Cardiac septum (tissue), 1 donor: ENCODE measurements at places on chromosomes 13 and 19. TPM values are rescaled to one million over a fixed set of nuclear protein-coding genes. Genes with fewer than 3 reads are reported as not detected.

DNA sequence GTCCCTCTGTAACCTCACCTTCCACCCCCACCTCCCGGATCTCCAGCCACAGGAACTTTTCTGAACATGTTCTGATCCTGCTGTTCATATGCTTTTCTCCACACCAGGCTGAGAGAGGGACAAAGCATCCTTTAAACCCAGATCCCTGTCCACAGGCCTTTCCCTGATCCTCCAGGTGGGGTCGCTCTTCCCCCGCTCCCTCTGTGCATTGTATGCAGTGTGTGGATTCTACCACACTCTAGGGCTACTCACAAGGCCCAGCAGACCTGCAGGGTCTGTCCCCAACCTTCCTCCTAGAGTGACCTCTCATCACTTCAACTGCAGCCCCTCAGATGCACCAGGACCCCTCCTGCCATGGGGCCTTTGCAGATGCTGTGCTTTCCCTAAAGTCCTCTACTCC, 1200.6 kb downstream of the UQCRFS1 start:
- no peak for DNase-seq

GRCh38 chr19:38970664-38971532, 4.6 kb downstream of the FBXO17 start:
- no peak for DNase-seq

DNA sequence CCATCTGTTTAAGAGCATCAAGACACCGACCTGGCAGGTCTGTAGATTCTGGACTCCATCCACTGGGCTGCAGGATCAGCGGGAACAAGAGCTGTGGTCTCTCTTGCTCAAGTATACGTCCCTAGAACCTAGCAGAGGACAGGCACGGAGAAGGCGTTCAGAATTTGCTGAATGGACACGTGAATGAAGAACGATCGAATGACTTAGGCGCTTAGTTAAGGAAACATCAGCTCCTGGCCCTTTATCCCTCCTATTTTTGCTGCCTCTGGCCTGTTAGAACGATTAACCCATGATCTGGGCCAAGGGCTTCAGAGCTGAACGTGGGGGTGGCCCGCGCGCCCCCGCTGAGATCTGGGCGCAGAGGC, 953 bp downstream of the DZIP1 start:
- no peak for DNase-seq

DNA sequence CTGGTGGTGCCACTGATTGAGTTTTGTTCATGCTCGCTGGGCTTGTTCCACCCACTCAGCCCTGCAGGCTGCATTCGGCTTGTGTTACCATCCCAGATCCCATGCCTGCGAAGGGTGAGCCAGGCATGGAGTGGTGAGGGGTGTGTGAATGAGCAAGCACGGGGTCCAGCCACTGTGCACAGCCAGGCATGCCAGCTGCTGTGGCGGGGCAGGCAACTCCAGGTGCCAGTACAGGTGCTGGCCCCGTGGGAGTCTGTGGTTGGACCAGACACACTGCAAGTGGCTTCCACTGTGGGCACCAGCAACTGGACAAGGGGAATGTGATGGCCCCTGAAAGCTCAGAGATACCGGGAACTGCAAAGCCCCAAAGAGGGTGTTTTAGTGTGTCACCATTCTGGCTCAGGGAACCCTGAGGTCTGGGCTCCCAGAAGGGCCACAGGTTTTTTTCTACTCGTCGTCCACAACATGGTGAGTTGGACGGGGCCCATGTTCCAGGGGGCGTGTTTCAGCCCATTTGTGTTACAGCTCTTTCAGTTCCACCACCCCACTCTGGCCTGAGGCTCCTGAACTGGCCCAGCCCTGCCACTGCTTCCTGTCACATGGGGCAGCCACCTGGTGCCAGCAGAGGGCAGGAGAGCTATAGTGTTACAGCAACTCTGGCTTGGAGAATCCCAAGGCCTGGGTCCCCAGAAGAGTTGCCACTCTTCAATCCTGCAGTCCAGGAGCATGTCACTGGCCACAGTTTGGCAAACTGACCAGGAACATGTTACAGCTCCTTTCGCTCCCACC, 217.0 kb upstream of the OBI1 start:
- DNase-seq: no peak

DNA sequence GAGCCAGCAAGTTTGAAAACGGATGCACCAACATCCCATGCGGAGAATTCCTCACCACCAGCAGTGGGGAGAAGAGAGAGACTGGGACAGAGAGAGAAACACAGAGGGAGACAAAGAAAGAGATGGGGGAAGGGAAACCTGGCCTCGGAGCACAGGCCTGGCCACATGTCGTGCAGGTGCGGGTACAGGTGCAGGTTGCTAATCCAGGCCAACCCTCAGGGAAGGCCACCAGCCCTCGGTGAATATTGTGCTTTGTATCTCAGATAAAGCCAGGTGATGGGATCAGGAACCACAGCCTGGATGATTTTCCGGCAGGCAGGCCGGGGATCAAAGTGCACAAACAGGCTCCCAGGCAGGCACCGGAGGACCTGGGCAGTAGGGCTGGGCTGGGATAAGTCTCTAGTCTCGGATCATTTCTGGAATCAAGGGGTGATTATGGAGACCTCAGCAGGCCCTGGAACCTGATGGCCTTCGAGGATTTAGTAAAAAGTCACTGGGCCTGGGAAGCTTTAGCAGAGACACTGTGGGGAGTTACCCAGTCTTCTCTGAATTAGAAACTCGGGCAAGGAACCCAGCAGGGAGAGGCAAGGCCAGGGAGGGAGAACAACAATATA, 3.7 kb downstream of the GAS6 start:
- peak; percentile 67 for DNase-seq

DNA sequence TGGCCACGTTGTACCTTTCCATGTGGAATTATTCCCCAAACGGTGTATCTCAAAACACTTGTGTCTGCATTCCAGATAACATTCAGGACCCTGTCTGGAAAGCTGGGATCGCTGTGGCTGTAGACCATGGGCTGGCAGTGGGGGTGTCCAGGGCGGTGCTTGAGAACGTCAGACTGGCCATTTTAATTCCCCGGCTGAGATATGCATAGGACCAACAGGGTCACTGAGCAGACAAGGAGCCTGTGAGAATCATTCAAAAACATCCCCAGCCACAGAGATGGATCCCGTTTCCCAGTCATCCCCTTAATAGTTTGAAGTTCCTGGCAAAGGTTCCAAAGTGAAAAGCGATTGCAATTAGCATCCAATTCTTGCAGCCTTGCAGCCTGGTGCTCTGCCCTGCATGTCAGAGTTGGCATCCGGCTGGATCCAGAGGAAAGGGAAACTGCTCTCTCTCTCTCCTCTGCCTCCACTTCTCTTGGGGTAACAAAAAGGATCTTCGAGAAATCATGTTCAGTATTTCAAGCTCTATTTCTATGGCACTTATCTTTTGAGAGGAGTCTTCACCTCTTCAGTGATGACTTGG, 41.6 kb downstream of the IFT88 start:
- DNase-seq: no peak

GRCh38 chr13:22082437-22083100, 411.7 kb downstream of the FGF9 start:
- DNase-seq: no peak

DNA sequence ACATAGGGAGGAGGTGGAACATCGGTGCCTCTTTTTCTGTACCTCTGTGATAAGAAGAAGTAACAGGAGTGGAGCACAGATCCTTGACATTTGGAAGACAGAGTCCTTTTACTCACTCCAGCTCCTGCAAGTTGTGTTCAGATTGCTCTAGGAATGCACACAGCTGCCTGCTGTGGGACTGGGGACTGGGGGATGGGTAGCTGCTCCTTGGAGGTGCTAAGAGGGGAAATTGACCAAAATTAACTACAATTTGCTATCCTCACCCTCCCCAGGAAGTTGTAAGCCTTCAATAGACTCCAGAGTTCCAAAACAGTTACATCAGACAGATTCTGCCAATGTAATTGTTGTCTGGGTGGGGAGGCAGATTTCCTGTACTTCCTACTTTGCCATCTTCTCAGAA, 317.9 kb downstream of the MTUS2 start:
- DNase-seq: no peak

DNA sequence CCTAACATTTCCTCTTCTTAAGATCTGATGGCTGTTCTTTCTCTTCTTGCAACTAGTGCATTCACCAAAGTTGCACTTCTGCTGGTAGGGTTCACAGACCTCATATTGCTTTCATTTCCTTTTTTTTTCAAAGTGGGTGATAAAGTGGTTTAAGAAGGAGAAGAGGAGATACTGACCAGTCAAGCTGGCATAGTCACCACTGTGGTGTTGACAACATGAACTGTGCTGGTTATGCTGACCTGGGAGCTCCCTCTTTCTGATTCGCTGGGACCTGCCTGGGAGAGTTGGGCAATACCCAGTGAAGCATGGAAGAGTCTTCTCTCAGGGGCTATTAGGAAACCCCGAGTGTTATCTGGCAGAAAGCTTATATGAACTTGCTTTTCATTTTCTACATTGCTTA, 222.9 kb downstream of the SLITRK5 start:
- no peak for DNase-seq

DNA sequence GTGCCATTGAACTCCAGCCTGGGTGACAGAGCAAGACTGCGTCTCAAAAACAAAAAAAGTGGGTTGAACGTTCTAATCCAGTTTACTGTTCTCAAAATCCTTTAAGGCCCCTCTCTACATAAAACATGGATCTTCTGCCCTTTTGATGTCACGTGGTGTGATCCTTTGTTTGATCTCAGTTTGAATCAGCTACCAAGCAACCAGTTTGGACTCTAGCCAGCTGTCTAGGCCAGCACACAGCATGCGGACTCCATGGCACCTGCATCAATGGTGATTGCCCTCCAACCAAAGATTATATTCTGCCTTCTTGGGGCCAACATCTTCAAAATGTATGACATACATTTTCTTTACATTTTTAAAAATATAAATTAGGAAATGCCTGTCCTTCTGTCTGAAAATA, 365.4 kb downstream of the NDFIP2 start:
- DNase-seq: no peak

- no peak for DNase-seq
Observed at GRCh38 chr13:19172647-19173030, 9.0 kb downstream of the TUBA3C start.

DNA sequence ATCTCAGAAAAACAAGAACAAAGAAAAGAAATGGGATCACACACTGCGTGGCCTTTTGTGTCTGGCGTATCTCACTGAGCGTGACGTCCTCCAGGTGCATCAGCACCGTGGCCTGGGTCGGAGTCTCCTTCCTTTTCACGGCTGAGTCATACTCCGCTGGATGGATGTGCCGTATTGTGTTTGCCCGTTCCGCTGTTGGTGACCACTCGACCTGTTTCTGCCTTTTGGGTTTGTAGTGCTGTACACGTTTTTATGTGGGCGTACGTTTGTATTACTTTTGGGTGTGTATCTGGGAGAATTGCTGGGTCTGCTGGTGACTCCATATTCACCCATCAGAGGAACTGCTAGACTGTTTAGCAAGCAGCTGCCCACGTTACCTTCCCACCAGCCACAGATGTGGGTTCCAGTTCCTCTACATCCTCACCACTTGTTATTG, 11.4 kb downstream of the ARID3A start:
- DNase-seq: no peak

GRCh38 chr19:1136621-1137317, 33.0 kb downstream of the GPX4 start:
- no peak for DNase-seq

GRCh38 chr19:3537101-3537437, 1.9 kb upstream of the TEKTIP1 start:
- DNase-seq: no peak

DNA sequence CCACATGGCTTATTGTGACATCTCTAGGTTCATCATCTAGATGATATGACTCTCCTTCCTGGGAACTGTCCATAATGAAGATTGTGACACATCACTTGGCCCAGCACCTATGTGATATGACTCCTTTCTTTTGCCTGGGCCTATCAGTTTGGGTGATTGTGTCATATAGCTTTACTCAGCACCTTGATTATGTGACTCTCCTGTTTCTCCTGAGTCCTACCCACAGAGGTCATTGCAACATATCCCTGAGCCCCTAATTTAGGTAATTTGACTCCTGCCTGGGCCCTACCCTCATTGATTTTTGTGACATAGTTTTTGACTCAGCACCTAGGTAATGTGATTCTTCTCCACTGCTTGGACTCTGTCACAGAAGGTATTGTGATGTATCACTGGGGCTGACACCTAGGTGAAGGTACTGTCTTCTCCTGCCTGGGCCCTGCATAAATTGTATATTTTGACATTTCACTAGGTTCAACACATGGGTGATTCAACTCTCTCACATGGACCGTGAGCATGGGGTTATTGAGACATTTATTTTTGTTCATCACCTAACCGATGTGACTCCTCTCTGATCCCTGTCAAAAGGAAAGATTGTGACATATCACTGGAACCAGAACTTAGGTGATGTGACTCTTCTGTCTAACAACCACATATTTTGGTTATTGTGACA, 26.2 kb upstream of the ZNF254 start:
- no peak for DNase-seq

GRCh38 chr19:1105008-1105872, 1.4 kb downstream of the GPX4 start:
- no peak for DNase-seq

DNA sequence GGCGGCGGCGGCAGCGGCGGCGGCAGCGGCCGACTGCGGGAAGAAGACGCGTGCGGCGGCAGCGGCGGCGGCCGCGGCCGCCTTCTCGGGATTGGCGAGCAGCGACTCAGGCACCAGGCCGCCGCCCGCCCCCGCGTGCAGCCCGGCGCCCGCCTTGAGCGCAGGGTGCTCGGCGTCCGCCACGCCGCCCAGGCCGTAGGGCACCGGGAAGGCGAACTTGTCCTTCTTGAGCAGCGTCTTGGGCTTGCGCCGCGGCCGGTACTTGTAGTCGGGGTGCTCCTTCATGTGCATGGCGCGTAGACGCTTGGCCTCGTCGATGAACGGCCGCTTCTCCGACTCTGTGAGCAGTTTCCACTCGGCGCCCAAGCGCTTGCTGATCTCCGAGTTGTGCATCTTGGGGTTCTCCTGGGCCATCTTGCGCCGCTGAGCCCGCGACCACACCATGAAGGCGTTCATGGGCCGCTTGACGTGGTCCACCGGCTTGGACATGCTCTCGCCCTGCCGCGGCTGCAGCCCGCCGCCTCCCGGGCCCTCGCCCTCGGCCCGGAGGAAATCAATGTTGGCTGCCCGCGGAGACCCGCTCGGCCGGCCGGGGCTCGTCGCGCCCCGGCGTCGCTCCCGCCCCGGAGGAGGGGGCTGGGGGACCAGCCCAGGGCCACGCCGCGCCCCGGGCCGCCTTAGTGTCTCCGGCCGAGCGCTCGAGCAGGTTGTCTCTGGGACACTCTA, 621 bp downstream of the SOX21 start:
- no peak for DNase-seq

- no peak for DNase-seq
Observed at GRCh38 chr19:1655131-1655981, 2.9 kb upstream of the TCF3 start.

Gene HNRNPL
- 136 TPM for total RNA-seq

Gene CFAP97D2
- total RNA-seq: not detected

Gene SHD
- total RNA-seq: not detected

Gene COL4A1
- 196 TPM for total RNA-seq

Gene TMPRSS9
- not detected for total RNA-seq
